ENCODE measurements at places on chromosomes 5 and 9.

DNA sequence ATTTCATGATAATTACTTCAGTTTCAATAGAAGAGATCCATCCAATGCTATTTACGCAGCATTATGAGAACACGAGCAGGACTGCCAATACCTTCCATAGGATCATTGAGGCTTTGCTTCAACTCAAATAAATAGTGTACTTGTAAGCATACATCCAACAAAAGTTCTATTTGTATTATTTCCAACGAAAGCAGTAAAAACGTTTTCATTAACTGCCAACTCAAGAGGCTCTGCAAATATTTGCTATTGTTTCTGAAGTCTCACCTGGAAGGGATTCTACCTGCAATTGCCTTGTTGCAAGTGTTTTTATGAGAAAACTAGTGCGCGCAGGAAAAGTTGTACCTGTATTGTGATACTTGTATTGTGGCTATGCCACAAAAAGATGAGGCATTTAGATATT lies 11.0 kb upstream of the GNPDA1 start:
- no peak for DNase-seq

GRCh38 chr5:95713960-95714710 lies 17.0 kb upstream of the RHOBTB3 start:
- DNase-seq: no peak

GRCh38 chr5:134491841-134492442 lies 33.5 kb upstream of the JADE2 start:
- DNase-seq: no peak

DNA sequence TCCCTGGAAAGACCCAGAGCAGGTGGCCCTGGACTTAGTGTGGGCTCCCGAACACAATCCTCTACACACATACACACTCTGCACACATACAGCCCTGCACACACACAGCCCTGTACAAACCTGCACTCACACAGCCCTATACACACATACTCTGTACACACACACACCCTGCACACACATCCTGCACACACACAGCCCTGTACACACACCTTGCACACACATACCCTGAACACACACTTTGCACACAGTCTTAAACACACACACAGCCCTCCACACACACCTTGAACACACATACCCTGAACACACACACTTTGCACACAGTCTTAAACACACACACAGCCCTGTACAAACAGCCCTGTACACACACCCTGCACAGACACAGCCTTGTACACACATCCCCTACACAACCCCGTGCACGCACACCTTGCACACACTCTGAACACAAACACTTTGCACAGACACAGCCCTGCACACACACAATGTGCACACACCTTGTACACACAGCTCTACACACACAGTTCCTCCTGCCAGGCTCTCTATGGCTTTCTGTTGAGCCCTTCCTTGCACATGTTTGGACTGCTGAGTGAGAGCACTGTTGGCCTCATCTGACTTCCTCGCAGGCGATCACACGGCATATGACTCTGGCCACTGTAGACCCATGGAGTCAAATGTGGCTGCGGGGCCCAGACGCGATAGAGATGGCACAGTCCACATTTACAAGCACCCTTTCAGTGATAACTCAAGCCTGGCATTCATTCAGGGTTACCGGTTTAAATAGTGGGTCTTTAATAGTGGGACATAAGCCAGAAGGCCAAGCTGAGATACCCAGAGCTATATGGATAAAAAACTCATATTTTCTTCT lies 245.7 kb upstream of the IRX1 start:
- no peak for DNase-seq

DNA sequence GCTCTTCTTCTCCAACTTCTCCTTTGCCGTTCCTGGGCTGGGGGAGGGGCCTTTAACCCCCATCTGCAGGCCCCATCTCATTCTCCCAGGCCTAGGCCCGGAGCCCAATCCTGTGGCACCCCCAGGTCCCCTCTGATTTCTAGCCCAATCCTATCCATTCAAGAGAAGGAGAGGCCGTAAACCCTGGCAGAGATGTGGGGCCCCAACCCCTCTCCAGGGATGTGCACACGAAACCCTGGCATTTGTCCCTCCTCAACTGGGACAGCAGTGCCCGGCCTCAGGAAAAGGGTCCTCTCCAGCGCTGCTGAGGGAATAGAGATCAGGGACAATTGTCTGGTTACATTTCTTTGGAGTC lies 24.2 kb upstream of the ADAMTS2 start:
- DNase-seq: no peak

DNA sequence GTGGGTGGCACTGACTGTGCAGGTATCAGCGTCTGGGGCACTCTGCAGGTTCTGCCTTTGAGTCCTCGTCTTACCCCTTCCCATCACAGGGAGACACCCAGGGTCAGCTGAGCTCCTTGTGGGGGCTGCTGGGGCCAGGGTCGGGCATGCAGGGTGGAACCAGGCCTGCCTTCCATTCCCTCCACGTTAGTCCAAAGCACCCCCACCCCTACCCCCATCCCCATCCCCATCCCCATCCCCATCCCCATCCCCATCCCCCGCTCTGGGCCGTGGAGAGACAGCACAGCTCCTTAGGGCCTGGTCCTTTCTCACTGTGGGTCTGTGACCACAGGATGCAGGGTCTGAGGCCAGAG lies 1.6 kb upstream of the PITX1 start:
- DNase-seq: no peak

- DNase-seq: no peak
Observed at GRCh38 chr5:173895401-173896165, 7.4 kb downstream of the CPEB4 start.

- no peak for DNase-seq
Observed at GRCh38 chr5:83277953-83278352, 193.6 kb upstream of the VCAN start.

- no peak for DNase-seq
Observed at GRCh38 chr5:6404129-6404528, 25.8 kb upstream of the MED10 start.

GRCh38 chr9:135340726-135341475 lies 138.7 kb upstream of the PPP1R26 start:
- DNase-seq: no peak

- DNase-seq: no peak
Observed at GRCh38 chr5:55557123-55557522, 22.4 kb upstream of the PLPP1 start.

GRCh38 chr5:93708442-93708841 lies 33.0 kb downstream of the POU5F2 start:
- no peak for DNase-seq

GRCh38 chr5:11334404-11334803 lies 569.8 kb downstream of the CTNND2 start:
- DNase-seq: no peak

DNA sequence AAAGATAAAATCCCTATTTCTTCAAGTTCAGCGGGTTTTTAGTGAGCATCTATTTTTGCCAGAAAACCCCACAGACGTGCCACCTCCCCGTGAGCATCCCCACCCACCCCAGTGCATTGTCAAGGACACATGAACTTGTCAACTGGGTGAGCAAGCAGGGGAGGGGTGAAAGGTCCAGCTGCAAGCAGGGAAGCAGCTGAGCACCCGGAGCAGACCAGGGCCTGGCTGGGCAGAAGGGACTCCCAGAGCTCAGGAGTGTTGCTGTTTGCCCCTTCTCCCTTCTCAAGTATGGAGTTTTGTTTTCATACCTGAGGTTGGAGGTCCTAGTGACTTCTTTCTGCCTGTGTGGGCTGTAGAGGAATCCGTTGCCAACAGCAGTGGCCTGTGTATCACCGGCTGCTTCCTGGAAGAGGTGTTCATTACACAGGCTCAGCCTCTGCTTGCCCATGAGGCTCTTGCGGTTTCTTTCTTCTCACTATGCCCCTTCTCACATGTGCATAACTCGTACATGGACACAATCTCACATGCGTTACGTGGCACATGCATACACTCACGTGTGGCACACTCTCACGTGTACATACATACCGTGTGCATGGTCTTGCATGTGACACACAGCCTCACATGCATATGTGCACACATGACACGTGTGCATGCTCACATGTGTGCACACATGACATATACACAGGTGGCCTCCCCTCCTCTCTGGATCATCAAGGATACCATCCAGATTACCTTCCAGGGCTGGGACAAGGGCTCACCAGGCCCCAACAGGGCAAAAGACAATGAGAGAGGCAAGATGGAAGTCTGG lies 126.7 kb downstream of the MVB12B start:
- no peak for DNase-seq

GRCh38 chr9:121558473-121558872 lies 58.8 kb upstream of the GGTA1 start:
- DNase-seq: no peak

DNA sequence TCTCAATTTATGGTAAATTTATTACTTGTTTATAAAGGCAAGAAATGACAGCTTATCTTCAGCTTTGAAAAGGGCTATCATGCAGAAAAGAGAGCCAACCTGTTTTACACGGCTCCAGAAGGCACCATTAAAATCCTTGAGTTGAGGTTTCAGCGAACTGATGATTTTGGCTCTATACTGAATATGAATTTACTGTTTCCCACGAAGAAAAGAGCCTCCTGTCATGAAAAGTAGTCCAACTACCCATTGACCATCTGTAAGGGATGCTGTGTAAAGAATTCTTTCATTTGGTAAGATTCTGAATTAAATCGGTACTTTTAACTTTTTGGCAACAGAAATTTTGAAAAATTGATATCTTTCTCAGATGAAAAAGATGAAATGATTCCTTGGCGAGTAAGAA lies 657.6 kb upstream of the ZNF608 start:
- no peak for DNase-seq

All from HS-27A (cell line).